ENCODE measurements at places on chromosomes 3 and 15. TPM values are rescaled to one million over a fixed set of nuclear protein-coding genes. Genes with fewer than 3 reads are reported as not detected.

CNTN4 gene
- 50.1 TPM for total RNA-seq

SLC51B gene
- total RNA-seq: not detected

SEMA3F gene
- 25.4 TPM for total RNA-seq

OXTR gene
- total RNA-seq: 0.33 TPM

ZKSCAN7 gene
- total RNA-seq: 3.3 TPM

DNA sequence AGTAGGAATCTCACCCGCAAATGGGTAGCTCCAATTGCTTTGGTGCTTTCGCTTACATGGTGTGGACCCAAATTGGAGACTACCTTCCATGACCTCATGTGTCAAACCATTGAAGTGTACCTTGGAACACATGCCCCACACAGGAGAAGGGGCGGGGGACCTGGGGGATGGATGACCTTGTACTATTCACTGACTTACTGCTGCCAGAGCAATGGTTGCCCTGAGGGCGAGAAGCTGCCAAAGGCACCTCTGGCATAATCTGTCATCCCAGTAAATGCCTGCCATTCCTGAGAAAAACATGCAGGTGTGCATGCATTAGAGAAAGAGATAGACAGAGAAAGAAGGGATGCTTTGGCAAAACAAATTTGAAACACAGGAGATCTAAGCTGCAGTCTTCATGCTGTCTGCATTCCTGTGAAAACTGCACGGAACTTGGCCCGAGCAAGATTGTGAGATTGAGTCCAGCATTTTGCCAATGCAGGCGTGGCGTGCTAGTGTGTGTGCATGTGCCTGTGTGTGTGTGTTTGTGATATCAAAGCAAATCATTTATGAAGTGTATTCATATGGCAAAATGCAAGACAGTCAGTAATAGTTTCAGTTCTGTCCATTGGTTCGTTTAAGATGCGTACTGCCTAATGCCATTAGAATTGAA lies 219.5 kb upstream of the MDFIC2 start:
- DNase-seq: peak; percentile 72
- H3K36me3 ChIP-seq: no peaks in the 10 kb centered on the region
- H3K27me3 ChIP-seq: no peaks in the 10 kb centered on the region

GRCh38 chr3:139101396-139101795 lies 56.7 kb upstream of the PRR23C start:
- no peaks in the 10 kb centered on the region for H3K36me3 ChIP-seq
- H3K27ac ChIP-seq: no peak overlapping the region

- H3K4me3 ChIP-seq: no peak overlapping the region
- H3K36me3 ChIP-seq: no peaks in the 10 kb centered on the region
- H3K27ac ChIP-seq: no peak overlapping the region
- H3K27me3 ChIP-seq: no peaks in the 10 kb centered on the region
- no peak for DNase-seq
- H3K4me1 ChIP-seq: peaks cover 3% of the 10 kb centered on the region
These were observed 961.6 kb downstream of the MCTP2 start for GRCh38 chr15:95192923-95193322.

- no peak overlapping the region for H3K4me3 ChIP-seq
- DNase-seq: no peak
- H3K27ac ChIP-seq: no peak overlapping the region
These were observed 68.9 kb downstream of the RNF13 start for GRCh38 chr3:149881879-149882278.

- no peak overlapping the region for H3K4me3 ChIP-seq
- no peak for DNase-seq
- H3K27ac ChIP-seq: no peak overlapping the region
- H3K36me3 ChIP-seq: no peaks in the 10 kb centered on the region
- H3K27me3 ChIP-seq: no peaks in the 10 kb centered on the region
These were observed 18.4 kb downstream of the PLA1A start for GRCh38 chr3:119616056-119616455.

DNA sequence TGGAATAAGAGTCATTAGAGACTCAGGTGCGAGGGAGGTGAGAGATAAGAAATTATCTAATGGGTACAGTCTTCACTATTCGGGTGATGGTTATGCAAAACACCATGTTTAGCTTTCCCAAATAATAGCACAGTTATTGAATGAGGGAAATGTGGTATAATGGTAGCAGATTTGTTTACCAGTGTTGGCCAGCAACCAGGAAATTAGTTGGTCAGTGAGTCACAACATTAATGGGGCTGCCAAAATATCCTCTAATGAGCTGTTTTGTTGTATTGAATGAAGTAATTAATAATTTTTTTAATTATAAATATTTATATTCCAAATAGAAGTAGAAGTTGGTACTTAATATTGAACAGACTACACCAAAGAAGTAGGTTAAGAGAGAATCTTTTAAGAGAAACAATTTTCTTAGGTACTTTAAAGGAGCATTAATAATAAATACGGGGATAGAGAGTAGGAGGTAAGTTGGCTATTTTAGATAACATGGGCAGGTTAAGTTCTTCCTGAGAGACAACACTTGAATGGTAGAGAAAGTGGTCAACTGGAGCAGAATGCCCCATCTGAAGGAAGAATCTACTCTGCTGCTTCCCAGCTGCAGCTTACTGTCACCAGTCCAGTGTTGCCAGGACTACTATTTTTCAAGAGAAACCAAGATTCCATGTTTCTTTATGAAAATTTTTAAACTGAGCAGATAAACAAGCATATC lies 218.8 kb downstream of the UBE2E2 start:
- H3K4me3 ChIP-seq: no peak overlapping the region
- no peaks in the 10 kb centered on the region for H3K36me3 ChIP-seq
- H3K4me1 ChIP-seq: no peaks in the 10 kb centered on the region
- H3K27me3 ChIP-seq: no peaks in the 10 kb centered on the region
- no peak overlapping the region for H3K27ac ChIP-seq
- DNase-seq: no peak

DNA sequence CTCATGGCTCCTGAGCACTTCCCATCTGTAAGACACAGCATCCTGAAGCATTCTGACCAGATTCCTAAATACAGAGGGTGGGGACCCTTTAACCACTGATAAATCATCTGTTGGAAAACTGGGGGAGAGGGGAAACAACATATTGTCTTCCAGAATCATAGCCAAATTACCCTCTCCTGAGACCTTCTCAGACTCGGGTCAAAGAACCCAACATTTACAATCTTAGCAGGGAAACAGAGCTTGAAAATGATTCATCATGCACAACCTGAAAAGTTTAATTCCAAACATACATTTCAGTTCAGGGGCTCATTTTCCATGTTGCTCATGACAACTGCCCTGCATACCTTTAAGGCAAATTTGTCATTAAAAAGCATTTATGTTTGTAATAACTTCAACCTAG lies 48.5 kb upstream of the TSPAN3 start:
- H3K4me3 ChIP-seq: no peak overlapping the region
- peaks cover 3% of the 10 kb centered on the region for H3K36me3 ChIP-seq
- H3K27ac ChIP-seq: no peak overlapping the region
- no peaks in the 10 kb centered on the region for H3K27me3 ChIP-seq

GRCh38 chr15:31481142-31481541 lies 154.5 kb downstream of the KLF13 start:
- no peak for DNase-seq
- no peaks in the 10 kb centered on the region for H3K4me1 ChIP-seq
- no peak overlapping the region for H3K27ac ChIP-seq
- H3K4me3 ChIP-seq: no peak overlapping the region
- H3K36me3 ChIP-seq: no peaks in the 10 kb centered on the region

DNA sequence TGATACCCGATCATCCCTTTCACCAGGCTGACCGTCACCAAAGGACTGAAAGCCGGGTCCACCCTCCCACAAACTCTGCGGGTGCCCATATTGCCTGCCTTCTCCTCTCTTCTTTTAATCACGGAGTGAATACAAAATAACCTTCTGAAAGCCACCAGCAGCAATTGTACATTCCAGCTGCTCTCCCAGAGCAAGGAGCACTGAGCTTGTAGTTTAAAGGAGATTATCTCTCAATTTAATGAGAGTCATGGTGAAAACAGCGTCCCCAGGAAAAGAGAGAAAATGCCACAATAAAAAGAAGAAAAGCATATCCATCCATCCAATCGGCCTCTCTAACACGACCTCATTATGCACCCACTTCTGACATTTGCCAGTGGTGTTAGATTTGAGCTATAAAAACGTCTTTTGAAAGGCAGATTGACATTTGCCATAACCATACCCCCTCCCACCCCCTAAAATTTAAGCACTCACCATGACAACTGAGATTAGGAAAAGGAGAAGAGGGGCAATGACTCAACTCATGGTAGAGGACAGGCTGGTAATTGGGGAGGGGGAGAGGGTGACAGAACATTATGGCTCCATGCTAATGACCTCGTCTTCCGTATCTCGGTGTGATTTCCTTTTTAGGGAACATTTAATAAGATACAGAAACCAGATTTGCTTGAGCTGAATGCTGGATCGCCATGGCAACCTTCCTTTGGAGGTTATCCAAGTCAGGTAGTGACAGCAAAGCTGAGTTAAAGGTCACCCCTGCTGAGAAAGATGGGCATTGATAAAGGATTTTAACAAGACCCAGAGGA lies 106.2 kb downstream of the ST8SIA2 start:
- no peak overlapping the region for H3K4me3 ChIP-seq
- H3K36me3 ChIP-seq: no peaks in the 10 kb centered on the region
- no peak overlapping the region for H3K27ac ChIP-seq
- no peaks in the 10 kb centered on the region for H3K27me3 ChIP-seq
- no peaks in the 10 kb centered on the region for H3K4me1 ChIP-seq
- no peak for DNase-seq

- peak; percentile 15 for DNase-seq
- peaks cover 3% of the 10 kb centered on the region for H3K4me1 ChIP-seq
- H3K36me3 ChIP-seq: no peaks in the 10 kb centered on the region
- no peak overlapping the region for H3K4me3 ChIP-seq
- no peak overlapping the region for H3K27ac ChIP-seq
These were observed 137.2 kb upstream of the CBLB start for GRCh38 chr3:106006001-106006400.

Data from body of pancreas (tissue), 4 donors.